ENCODE measurements at places on chromosomes 5 and 9. TPM values are rescaled to one million over a fixed set of nuclear protein-coding genes. Genes with fewer than 3 reads are reported as not detected.

DNA sequence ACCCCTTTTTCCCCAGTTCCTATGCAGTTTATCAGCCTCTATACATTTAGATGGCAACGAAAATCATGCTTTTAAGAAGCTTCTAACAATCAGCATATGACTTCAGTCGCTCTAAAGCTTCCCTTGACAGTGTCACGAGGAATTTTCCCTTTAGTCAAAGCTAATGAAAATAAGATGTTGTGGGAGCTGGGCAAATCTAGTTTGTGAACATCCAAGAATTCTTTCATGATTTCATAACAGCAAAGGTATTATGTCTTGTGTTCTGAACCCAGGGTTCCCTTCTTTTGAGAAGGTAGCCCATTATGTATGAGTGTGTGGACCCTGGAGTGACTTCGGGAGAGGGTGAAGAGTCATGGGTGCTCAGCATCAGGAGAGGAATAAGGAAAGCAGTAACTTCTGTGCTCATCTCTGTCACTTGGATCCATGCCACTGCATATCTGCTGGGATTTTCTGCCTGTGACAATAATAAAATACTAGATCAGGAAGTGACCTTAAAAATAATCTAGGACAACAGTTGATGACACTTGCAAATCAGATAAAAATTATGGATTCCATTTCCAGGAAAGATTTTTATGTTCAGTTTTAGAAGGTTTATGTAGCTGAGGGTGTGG, 102.4 kb downstream of the PCSK1 start:
- ATAC-seq = no peak

GRCh38 chr9:99305820-99306811, 84.0 kb downstream of the SEC61B start:
- ATAC-seq = no peak

GRCh38 chr9:33143241-33143661, 23.9 kb downstream of the B4GALT1 start:
- ATAC-seq = peak; percentile 66

- ATAC-seq = no peak
Observed at GRCh38 chr5:84063041-84063440, 321.6 kb downstream of the EDIL3 start.

DNA sequence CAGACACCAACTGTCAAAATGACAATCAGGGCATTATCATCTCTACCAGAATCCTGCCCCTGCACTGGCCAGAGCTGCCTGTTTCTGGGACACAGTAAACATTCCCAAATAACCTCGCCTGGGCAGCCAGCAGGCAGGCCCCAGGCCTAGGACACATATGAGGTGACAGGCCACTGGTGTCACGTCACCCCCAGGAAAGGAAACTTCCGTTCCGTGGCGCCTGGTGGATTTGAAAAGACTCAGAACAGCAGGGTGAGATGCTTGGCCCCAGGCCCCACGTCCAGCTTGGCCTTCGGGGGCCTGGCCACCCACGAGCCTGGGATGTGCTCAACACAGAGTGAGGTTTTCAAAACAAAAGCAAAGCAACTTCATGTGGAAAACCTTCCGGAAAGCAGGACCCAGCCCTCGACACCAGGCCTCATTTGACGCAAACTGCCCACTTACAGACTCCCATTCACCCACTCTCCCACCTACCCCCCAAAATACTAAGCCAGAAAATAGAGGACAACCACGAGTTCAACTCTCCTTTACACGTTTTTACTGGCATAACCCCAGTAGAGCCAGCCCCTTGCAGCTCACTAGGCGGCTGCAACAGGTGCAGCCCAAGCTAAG, 1.2 kb downstream of the SEMA4D start:
- peak; percentile 37 for ATAC-seq

- ATAC-seq = no peak
Observed at GRCh38 chr5:97480313-97480712, 297.3 kb upstream of the RIOK2 start.

GDNF gene
- total RNA-seq = not detected

DNA sequence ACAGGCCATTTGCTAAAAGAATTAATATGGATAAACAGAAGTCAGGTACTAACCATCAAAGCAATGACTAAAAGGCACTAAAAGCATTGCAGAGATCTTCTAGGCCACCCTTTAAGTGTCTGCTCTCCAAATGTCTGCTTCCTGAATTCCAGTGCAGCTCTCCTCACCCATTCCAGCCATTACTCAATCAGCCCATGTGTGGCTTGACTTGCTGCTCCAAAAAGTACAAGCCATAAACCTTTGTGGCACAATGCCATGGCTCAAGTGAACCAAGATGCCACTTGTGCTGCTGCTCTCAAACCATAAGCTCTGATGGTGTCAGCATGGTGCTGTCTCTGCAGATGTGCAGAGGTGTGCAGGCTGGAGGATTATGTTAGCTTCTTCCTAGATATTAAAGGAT, 290.2 kb upstream of the POU5F2 start:
- no peak for ATAC-seq

- peak; percentile 0 for ATAC-seq
Observed at GRCh38 chr9:137085920-137086530, 760 bp upstream of the MAN1B1 start.

GRCh38 chr5:21087766-21088165, 1099.8 kb upstream of the CDH18 start:
- ATAC-seq = no peak

DNA sequence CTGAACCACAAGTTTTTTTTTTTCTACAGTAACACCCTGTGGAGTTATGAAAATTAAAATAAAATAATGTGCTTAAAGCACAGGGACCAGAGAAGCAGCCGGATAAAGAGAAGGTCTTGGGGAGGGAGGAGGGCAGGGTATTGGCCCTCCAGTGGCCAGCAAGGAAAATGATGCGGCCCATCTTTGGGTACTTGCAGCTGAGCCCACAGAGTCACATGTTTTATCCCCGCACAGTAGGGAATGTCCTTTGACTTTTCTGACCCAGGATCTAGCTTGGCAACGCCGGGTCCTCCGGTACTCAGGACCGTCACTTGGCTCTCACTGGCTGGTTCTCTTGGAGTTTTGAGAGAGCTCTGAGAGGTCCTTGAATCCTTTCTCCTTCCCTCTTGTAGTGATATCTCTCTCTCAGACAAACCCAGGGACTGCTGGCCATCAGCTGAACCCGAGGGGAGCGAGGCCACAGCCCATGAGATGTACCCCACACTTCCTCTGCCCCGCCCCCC, 35.3 kb upstream of the HSPA9 start:
- ATAC-seq = no peak

TMEM174 gene
- not detected for total RNA-seq
